Amniotic stem cell (primary cell): ENCODE measurements at places on chromosomes 12 and 14.

GRCh38 chr14:96126339-96126782 lies 78.3 kb upstream of the BDKRB2 start:
- DNase-seq = no peak

GRCh38 chr14:58846682-58847465 lies 209.1 kb downstream of the DACT1 start:
- no peak for DNase-seq

GRCh38 chr12:6363330-6364043 lies 11.9 kb downstream of the SCNN1A start:
- no peak for DNase-seq

- peak; percentile 89 for DNase-seq
Measured at GRCh38 chr12:45234139-45234865, 18.4 kb downstream of the ANO6 start.

DNA sequence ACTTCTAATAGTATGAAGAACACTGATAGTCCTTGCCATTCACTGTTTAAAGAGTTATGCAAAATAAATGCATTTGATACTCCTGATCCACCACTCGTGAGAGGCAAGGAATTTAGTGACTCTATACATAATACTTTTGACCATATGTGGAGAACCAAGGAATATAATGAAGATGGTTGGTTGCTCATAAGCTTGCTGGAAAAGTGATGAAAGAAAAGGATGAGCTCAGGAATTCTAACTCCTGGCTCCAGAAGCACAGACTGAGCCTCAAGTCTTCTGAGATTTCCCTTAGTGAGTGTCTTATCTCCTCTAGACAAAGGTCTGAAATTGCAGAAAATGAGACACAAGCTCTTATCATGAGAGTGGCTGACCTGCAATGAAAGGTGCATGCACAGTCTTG lies 57.1 kb upstream of the KRAS start:
- DNase-seq = no peak

DNA sequence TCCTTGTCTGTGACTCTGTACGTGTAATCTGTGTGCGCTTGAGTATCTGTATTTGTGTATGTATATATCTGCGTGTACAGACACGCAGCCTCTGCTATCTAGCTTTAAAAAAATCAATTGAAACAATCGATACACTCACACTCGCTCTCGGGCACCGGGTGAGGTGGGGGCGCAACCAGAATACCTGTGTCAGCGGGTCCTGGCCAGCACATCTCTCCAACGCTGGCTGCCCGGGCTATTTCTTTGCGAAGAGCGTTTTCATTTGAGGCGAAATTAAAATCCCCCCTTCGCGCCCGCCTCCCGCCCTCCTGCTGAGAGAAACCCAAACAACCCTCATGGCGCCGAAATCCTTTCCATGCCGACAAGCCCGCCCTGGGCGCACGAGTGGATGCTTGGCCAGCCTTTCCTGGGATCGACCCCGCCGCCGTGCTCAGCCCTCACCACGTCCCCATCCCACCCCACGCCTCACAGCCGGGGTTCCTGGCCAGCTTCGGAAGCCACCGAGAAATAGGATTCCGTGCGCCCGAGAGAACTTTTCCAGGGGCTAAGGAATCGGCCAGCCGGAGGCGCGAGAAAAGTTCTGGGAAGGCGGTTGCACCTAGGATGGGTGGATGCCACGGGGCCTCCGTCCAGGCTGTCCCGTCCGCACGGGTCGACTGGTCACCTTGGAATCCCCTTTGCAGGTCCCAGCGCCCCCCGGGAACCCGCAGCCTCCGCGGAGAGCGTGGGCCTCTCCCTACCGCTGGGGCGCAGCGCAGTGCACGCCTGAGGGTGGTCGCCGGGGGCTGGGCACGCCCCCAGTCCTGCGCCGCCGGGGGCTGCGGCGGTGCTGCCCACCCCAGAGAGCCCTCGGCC lies 1.0 kb downstream of the ZDHHC22 start:
- DNase-seq = no peak

DNA sequence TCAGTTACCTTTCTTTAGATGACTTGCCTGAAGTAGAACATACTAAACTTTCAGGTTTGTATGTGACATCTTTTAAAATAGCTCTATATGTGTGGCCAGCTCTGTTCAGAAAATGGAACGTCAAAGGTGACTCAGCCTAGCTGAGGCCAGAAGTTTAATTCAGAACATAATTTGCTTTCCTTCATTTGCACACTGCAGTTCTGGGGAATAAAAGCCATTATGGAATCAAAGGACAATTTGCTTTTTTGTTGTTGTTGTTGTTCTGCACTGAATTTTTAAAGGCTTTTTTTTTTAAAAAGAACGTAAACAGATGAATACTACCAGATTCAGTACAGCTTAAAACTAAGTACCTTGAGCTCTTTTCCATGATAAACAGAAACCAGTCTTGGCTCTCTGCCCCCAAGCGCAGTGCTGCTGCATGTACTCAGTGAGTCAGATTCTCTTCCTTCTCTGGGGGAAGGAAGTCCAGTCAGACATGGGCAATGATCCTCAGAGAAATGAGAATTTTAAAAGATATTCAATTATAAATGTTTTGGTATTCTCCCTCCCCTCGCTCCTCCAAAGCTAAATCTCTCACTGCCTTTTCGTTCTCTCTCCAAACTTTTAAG lies 644.2 kb downstream of the NOVA1 start:
- DNase-seq = no peak

GRCh38 chr12:57098546-57098945 lies 9.6 kb downstream of the NAB2 start:
- no peak for DNase-seq

DNA sequence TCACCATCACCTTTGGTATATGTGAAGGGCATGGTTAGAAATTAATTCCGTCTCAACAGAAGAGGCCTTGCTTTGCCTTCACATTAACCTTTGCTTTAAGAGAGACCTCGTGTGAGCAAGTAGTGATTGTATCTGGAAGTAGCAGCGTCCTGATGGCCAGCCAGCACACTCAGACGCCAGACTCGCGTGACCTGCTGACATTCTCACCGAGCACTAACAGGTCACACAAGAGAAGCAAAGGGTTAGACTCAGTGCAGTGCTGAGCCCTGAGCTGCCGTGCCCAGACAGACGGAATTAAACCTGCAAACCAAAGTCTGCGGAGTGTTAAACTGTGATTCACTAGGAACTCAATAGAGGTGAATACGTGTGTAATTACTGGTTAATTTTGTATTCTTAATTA lies 40.1 kb upstream of the MMP17 start:
- no peak for DNase-seq

- no peak for DNase-seq
Measured at GRCh38 chr12:119308708-119309456, 25.6 kb upstream of the CCDC60 start.

- DNase-seq = no peak
Measured at GRCh38 chr12:82627799-82628198, 58.9 kb upstream of the TMTC2 start.

DNA sequence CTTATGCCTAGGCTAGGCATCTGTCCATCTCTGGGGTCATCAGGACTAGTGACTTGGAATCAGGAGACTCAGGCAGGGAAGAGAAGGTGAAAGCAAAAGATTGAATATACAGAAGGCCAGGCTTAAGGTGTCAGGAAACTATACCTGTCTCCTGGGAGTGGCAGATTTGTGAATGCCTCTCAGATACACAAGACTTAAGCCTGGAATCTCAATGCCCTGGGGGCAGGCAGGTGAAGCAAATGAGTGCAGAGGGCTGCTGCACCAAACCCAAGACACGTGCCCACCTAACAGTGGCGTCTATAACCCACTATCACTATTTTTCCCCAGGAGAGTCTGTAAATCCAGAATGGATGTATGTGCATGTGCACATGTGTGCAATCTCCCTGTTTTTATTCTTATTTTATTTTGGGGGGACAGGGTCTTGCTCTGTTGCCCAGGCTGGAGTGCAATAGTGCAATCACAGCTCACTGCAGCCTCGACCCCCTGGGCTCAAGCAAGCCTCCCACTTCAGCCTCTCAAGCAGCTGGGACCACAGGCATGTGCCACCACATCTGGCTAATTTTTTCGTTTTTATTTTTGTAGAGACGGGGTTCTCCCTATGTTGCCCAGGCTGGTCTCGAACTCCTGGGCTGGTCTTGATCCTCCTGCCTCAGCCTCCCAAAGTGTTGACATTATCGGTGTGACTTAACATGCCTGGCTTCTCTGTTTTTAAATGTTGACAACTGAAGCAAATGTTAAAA lies 31.9 kb upstream of the FOS start:
- DNase-seq = no peak

GRCh38 chr12:39372204-39372925 lies 70.6 kb downstream of the KIF21A start:
- no peak for DNase-seq

DNA sequence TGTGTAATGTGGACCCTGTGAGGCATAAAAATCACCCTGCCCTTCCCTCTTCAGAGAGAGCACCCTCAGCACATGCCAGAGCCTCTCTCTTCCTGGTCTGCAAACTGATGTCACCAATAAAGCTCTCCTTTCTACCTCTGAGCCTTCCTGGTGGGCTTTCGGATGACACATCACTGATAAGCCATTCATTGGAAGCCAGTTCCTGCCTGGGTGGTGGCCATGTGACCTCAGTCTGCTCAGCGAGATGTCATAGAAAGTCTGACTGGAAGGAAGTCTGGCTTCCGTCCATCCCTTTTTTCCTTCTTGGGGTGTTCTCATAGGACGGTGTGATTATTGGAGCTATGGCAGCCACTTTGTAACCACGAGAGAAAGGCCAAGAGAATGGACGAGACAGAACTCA lies 95.7 kb downstream of the PIWIL1 start:
- no peak for DNase-seq

DNA sequence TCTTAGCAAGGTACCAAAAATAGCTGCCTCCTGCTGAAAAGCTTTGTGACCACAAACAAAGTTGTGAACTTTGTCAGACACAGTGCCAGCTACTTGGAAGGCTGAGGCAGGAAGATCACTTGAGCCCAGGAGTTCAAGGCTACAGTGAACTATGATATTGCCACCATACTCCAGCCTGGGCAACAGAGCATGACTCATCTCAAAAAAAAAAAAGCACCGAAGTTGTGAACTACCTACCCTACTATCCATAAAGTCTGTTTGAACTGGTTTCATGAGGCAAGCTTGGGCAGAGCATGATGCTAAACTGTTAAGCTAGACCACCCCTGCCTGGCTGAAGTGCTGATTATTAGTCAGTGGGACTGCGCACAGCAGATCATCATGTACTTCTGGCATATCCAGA lies 75.5 kb downstream of the RAD52 start:
- no peak for DNase-seq

- DNase-seq = no peak
Measured at GRCh38 chr12:13316587-13317246, 120.2 kb downstream of the EMP1 start.

GRCh38 chr12:24427776-24428175 lies 478.3 kb upstream of the SOX5 start:
- DNase-seq = no peak

DNA sequence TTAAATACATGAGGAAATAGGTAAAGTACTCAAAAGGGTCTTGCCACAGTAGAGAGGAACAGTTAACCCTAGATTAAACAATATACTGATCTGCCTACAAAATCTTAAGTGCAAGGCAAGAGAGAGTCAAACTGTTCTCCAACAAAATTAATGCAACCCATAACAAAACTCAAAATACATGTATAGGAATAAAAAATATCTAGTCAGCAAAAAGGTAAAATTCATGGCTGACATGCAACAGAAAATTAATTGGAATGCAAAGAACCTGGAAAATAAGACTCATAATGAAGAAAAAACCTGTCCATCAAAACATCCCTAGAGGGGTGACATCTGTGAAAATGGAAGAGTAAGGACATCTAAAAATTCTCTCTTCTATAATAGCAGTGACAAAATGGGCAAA lies 173.6 kb downstream of the ADAMTS20 start:
- DNase-seq = no peak

DNA sequence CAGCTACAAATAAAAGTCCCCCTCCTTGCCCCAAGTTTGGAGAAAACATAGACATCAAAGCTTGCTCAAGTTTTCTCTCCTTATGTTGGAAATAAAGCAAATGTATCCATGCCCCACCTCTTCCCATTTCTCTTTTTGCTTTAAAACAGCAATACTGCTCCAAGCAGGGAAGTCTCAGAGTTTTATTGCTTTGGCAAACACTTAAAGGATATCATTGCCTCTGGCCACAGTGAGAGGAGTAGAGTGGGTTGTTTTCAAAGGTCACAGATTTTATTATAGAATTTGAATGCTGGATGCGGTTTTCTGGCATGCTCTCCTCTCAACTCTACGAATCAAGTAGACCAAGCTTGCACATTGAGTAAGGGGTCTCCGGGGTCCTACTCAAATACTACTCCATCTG lies 149.7 kb downstream of the TTC7B start:
- DNase-seq = no peak

DNA sequence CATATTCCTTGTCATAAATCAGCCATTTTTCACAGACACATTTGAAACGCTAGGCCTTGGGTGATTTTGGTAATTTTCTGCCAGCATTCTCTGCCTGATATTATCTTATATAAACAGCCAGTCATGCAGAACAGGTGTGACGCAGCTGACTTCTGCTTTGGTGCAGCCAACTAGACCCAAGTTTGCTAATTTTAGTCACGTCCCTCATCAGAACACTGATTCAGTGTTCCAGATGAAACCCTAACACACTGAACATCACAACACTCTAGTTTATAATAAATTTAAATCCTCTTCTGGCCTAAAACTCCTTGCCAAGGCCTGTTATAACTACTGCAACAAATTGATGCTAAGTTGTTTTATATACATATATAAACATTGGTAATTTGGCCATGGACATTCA lies 386.1 kb downstream of the SEC23A start:
- DNase-seq = no peak

DNA sequence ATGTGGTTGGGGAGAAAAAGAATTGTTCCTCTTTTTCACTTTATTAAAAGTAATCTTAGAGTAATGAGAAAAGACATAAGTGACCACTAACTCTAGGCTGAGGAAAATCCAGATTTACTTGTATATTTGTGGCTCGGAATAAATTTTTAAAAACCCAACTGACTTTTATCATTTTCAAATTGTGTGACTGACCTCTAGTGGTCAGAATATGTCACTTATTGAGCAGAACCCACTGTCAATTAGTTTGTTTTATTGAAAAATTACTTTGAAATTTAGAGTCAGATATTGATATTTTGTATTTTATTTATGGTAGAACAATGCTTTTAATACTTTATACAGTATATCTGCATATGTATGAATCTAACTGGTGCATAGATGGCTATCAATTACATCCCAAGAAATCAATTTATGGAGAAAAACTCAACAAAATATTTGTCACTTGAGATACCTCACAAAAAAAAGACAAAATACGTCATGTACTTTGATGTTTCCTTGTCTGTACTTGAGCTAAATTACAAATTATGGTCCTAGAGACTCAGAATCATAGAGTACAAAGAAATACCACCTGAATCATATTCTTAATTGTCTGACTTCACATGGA lies 229.4 kb downstream of the CNTN1 start:
- no peak for DNase-seq

DNA sequence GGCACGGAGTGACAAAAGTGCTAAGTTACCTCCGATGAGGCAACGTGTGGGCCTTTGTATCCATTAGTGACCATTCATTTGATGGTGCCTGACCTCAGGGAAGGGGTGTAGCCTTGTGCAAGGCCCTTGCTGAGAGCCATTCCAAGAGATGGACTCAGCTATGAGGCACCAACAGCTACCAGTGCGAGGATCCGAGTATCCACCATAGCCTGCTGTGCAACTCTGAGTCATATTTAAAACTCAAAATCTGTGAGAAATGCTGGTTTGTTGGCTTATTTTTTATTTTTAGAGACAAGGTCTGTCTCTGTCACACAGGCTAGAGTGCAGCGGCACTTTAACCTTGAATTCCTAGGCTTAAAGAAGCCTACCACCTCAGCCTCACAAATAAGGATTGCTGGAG lies 25.1 kb upstream of the WNK1 start:
- DNase-seq = no peak
